ENCODE measurements at places on chromosomes 7 and 10.

GRCh38 chr10:4771554-4772201 is 54.3 kb upstream of the AKR1E2 start:
- DNase-seq: no peak

DNA sequence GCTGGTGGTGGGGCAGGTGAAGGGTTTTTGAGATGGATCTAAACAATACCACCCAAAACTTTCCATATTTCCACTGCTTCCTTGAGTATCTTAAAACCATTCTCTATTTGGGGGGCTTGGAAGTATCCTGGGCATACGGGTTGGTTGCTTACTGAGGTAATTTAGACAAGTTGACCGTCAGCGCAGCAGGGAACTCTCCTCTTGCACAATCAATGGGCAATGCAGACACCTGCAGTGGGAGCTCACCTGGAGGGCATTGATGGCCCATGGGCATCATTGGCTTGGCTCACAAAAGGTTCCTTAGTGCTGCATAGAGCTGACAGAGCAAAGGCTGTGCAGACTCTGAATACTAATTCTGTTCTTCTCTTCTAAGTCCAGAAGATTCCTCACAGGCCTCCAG is 101.5 kb downstream of the EPDR1 start:
- no peak for DNase-seq

DNA sequence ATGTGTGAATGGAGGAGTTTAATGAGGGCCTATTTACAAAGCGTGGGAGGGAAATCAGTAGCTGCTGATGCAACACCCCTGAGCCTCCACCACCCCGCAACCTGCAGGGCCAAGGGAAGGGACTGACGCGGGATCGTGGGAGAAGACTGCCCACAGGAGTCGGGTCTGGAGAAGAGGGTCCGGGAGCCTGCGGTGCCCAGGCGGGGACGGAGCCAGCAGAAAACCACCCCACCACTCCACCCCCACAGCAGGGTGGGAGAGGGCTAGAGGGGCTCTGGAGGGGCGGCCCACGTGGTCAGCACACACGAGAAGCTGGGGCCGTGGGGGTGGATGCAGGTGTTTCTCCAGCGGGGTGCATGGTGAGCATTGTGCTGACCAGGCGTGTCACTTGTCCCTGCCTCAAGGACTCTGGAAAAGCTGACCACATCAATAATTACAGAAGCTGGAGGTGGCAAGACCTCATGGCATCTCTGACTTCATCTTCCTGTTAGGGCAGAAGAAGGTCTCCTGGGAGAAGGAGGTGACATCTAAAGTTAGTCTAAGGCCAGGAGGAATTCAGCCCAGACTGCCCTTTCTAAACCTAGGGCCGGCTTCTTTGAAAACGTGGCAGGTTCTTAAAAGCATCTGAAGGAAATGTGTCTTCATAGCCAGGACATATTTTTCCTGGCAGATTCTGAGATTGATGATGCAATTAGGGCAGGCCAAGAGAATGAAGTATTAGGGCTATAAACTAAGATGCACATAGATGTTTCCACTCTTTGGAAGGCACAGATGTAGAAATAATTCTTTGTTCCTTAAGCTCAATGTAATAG is 150.9 kb downstream of the RGS10 start:
- no peak for DNase-seq

- DNase-seq: no peak
These were observed 30.1 kb downstream of the KCND2 start for GRCh38 chr7:120303105-120303504.

DNA sequence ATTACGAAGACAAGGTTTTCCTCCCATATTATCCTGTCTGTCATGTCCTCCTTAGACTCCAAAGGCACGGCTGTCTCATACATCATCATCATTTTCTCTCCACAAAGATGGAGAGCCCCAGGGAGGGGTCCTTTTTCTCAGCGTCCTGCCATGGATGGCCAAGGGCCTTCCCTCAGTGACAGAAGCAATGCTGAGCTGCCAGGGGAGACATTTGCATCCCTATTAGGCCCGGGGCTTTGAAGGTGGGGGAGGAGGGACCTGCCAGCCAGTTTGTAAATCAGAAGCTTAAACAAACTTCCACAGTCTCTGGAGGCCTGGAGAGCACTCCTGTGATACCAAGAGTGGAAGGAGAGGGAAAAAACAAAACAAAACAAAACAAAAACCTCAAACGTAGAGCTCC is 112.4 kb upstream of the ADO start:
- DNase-seq: no peak

DNA sequence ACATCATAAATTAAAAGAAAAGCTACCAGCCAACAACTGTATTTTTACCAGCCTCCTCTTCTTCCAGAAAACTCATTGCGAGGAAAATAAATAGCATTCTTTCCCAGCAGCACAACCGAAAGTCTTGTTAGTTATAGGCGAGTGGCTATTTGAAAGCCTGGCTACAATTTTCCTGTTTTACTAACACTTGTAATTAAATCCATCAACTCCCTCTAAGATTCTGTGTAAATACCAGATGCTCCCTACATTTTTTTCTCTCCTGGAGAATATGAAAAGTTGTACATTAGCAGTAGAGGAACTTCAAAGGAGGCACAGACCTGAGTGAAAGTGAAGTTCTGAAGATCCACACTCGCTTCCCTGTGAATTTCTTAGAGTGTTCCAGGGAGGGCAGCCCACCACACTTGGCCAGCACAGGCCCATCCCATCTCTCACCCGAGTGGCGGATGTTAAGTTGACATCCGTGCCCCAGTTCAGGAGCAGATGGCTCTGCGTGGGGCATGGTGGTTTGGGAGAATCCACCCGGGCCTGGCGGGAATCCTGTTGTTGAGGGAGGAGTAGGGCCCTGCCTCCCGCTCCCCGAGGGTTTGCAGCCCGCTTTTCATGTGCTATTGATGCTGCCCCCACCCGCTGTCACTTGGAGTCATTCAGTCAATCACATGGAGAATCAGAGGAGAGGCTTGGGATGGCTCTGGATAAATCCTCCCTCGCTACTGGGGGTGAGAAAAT is 451.0 kb upstream of the GALNT17 start:
- no peak for DNase-seq

DNA sequence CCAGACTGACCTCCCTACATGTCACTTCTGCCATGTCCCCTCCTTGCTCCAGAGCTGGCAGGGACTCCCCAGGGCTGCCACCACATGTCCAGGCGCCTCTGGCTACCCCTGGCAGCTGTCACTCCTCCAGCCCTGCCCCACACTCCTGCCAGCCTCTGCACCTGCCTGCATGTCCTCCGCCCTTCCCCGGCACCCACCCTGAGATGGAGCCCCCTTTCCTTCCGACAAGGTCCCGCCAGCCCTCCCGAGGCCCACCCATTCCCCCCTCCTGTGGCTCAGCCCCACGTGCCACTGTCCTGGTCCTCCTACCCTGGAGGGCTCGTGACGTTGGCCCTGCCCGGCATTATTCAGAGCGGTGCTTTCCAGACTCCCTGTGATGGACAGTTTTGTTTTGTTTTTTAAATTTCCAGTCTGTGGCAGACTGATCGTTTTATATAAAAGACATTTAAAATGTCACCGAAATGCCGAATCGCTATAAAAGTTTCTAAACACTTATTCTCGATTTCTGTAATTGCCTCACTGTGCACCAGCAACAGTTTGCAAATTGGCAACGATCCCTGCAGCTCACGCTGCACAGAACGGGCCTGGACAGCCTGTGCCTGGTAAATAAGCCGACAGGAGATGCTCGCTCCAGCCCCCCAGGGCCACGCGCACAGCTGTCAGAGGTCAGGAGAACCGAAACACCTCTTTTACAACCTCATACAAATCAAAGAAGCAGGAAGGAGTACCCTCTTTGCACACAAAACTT is 111.1 kb upstream of the SH2B2 start:
- DNase-seq: no peak

- DNase-seq: peak; percentile 91
These were observed 221.5 kb upstream of the AOAH start for GRCh38 chr7:36945612-36946400.

GRCh38 chr7:130227883-130228575 is 20.4 kb downstream of the SSMEM1 start:
- DNase-seq: no peak

GRCh38 chr7:47832105-47832715 is 116.1 kb downstream of the PKD1L1 start:
- no peak for DNase-seq

DNA sequence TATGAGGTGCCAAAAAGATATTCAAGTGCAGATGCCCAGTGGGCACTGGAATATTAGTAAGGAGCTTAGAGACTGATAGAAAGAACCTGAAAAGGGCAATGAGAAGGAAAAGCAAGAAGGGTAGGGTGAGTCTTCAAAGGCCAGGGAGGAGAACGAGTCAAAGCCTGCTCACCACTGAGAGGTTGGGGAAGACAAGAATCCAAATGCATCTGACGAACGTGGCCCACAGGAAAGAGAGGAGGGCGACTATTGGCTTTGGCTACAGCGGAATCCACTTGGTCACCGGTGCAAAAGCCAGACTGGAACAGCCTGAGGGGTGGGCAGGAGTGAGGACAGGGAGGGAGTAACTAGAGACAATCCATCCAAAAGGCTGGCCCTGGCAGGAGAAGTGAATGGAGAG is 216.7 kb upstream of the KLF14 start:
- no peak for DNase-seq

DNA sequence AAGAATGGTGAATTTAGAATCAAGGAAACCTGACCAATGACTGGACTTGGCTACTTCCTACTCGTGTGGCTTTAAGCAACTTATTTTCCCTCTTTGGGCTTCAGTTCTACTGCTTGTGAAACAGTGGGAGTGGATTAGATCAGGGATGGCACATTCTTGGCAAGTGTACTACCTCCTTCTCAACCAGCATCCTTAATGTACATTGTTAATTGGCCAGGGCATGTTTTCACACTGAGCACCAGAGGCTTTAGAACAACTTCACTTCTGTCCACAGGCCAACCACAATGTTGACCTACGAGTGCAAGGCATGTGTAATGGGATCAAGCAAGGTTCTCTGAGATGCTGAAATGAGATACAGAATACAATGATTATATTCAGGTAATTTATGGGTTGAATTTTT is 315.3 kb downstream of the ADRA2A start:
- no peak for DNase-seq

- no peak for DNase-seq
These were observed 2.7 kb downstream of the TRUB1 start for GRCh38 chr10:114940735-114941134.

DNA sequence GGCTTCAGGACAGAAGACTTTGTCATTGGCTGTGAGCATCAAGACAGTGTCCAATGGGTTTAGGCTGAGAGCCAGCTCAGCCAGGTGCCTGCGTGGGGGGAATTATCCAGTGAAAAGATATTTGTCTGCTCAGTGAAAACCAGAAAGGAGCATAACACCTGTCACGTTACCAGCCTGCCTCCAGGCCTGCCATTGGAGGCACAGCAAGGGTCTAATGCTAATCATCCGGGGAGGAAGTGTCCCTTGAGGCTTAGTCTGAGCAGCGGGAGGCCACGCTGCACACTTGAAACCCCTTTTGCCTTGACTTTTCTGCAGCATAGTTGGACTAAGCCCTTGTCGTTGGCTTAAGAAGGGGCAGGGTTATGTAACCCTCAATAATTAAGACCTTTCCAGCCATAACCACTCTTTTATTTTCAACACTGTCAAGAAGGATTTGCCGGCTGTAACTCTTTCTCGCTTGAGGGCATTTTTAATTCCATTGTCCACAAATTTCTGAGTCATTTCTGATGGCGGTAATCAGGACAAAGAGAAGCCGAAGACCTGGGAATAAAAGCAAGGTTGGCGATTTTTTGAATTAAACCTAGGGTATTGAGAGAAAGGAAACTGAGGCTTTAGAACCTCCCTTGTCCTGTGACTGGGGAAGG is 639.6 kb upstream of the FOXK1 start:
- DNase-seq: no peak

- DNase-seq: no peak
These were observed 56.5 kb upstream of the BICC1 start for GRCh38 chr10:58456179-58456578.

GRCh38 chr10:133530506-133530905 is 3.3 kb downstream of the CYP2E1 start:
- DNase-seq: no peak

DNA sequence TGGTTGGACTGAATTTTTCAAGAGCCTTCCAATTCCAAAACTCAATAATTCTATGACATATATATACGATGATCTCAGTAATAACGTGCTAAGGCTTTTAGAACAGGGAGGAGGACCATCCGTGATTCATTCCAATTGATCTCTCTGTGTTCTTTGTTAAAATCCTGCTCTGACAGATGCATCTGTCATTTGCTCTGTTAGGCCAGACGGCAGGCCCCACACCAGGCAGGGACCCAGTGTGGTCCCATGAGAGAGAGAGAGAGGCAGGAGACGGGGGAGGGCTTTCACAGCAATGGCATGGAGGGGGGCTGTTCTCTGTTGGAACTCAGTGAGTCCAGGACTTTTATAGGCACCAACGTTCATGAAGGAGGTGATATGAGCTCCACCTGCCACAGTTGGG is 160.0 kb upstream of the INSYN2A start:
- no peak for DNase-seq

DNA sequence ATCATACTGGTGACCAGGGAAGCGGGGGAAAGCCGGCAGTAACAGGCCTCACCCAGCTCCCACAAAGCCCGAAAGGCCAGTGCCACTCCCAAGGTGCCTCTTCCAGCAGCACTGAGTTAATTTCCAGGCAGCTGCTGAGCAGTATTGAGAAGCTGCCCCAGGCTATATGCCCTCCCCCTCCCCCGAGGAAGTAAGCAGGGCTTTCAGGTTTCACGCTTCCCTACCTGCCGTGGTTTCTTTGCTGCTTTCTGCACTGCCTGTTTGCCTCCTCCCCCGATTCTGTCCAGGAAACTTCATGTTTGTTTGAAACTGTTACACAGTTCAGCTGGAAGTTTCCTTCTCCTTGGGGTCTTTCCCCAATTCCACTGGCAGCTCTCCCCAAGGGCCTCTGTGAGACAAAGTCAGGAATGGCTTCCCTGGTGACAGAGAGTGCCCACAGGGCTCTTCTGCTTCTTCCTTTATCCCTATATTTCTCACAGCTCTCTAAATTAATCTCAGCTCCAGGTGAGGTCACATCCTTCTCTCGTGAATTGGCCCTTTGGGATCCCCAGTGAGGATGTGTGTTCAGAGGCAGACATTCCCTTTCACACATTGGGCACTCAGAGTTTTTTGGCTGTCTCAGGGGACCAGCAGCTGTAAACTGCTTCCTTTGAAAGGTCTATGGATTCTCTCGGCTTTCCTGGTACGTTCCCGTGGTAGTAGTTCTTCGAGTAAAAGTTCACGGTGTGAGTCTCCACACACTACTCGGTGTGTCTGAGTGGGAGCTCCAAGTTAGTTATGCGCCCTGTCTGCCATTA is 19.4 kb downstream of the C1GALT1 start:
- no peak for DNase-seq

GRCh38 chr7:75980430-75981202 is 13.8 kb downstream of the TMEM120A start:
- no peak for DNase-seq

GRCh38 chr10:80161321-80162083 is 29.0 kb downstream of the PLAC9 start:
- DNase-seq: no peak

GRCh38 chr7:130141161-130141883 is 63.9 kb downstream of the TMEM209 start:
- peak; percentile 91 for DNase-seq

- no peak for DNase-seq
These were observed 12.2 kb downstream of the DOCK4 start for GRCh38 chr7:112193915-112194502.
